H54 (cell line): ENCODE measurements at places on chromosomes 13 and 19.

- peak; percentile 69 for DNase-seq
Measured at GRCh38 chr13:39602614-39603366, at the start of gene LHFPL6. LHFPL6 (minus strand) TSS chr13:39603193.

DNA sequence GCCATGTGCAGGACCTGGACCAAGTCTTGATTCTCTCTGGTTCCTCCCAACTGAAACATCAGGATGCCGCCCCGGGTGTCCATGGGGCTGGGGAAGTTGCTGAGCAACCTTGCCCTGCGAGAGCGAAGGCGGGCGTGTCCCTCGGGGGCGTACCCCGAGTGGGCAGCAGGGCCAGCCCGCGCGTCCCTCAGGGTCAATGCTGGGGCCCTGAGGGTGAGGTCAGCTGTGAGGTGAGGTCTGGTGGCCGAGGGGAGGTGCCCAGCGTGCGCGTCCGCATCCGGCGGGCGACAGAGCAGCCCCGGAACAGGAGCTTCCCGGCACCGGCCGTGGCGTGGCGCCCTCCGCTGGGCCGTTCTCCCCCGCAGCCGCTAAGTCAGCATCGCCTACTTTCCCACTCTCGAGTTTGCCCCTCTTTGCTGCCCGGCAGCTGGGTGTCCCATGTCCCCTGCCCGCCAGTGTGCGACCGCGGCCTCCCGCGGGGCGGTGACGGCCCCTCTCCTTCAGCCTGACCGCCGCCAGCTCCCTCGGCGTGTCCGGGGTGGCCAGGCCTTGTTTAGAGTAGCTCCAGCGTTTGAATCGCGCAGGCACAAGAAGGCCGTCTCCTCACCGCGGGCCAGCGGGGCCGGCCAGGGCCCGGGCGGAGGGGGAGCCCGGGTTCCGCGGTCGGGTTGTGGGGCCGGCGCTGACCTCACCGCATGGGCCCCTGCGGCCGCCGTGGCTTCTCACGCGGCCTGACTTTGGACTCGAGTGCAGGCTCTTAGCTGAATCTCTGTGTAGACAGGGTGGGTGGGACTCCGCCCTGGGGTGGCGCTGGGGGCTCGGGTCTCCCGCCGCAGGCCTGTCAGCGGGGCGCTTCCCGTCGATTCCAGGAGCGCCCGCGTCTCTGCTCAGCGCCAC lies 33.0 kb downstream of the GJA3 start:
- no peak for DNase-seq

GRCh38 chr19:21328406-21328805 lies 804 bp downstream of the ZNF708 start:
- DNase-seq = no peak

DNA sequence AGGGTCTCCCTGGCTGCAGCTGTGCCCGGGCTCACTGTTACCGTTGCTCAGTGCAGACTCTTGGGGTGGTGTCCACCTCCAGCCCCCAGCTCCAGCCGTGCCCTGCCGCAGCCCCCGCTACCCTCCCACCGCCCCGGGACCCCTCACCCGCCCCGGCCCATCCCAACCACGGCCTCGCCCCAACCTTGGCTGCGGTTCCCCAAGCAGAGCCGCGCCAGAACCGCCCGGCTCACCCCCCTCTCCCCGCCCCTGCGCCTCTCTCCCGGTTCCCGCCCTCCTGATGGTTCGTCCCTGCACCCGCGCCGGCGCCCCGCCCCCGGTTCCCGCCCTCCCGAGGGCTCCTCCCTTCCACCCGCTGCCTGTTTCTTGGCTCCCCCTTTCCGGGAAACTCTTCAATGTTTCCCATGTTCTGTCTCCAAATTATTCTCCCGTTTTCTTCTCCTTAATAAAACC lies 40.3 kb downstream of the ANKRD10 start:
- DNase-seq = peak; percentile 97

DNA sequence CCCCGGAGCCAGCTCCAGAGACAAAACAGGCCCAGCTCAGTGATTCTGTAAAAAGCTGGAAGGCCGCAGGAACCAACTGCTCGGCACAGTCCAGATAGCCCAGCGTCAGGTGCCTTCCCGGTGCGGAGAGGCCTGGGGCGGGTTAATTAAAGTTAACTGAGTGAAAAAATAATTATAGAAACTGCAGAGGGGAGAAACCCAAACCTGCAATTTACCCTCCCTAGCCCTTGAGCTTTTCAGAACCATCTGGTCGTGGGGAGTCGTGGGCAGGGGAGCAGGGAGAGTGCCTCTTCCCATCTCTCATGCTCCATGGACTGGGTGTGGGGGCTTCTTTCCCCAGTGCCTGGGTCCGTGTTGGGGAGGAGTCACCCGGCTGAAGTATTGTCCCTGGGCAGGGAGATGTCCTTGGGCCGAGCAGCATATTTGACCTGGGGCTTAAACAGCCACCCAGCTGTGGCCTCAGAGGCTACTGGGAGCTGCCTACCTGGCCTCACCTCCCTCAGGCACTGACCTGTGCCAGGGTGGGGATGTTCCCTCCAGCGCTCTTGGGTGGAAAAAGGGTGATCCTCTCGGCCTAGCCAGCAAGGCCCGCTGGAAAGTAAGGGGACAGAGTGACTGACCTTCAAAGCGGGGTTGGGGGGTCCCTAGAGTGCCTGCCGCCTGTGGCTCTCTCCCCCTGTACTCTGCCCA lies 65.9 kb downstream of the CHST8 start:
- DNase-seq = no peak

- no peak for DNase-seq
Measured at GRCh38 chr13:74825152-74825937, 656.6 kb downstream of the TBC1D4 start.

DNA sequence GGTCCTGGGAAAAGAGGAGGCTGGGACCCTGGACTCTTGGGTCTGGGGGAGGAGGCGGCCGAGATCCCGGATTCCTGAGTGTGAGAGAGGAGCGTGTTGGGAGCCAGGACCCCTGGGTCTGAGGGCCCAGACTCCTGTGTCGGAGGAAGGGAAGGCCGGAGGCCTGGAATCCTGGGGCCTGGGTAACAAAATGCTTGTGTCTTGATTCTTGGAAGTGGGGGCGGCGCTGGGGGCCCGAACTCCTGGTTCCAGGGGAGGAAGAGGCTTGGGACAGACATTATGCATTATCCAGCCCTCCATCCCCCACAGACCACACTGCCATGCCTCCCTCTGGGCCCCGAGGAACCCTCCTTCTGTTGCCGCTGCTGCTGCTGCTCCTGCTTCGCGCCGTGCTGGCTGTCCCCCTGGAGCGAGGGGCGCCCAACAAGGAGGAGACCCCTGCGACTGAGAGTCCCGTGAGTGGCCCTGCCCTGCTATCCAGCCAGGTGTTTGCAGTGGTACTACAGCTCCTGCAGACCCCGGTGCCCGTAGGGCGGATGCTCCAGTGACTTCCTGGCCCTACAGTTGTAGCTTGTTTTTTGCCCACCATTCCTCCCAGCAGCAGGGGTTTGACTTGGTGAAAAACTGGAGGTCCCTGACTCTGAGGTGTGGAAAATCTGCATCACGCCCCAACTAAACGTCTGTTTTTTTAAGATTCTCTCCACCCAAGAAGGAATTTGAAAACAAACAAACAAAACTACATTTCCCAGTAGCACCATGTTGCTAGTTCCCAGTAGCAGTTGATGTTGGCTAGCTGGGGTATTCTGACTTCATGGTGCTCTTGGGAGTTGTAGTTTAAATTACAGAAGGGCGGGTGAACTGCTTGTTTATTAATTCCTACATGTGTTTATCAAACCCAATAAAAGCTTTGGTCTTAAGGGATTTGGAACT lies 630 bp downstream of the NUCB1 start:
- DNase-seq = no peak

DNA sequence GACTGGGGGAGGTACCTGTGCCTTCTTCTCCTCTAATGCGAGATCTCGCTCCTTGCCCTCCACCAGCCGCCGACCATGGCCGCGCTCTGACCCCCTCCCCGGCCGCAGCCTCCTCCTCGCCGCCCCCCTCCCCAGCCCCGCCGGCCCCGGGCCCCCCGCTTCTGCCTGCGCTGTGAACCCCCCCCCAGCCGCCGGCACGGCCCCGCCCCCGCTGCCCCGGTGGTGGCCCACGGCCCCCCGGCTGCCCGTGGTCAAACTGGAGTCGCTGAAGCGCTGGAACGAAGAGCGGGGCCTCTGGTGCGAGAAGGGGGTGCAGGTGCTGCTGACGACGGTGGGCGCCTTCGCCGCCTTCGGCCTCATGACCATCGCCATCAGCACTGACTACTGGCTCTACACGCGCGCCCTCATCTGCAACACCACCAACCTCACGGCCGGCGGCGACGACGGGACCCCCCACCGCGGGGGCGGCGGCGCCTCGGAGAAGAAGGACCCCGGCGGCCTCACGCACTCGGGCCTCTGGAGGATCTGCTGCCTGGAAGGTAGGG lies at the start of gene CACNG8:
TSS of gene CACNG8 (plus strand) at position 51 of the 545 bp plus-strand sequence.
- no peak for DNase-seq

GRCh38 chr13:60417734-60418133 lies 20.7 kb downstream of the TDRD3 start:
- no peak for DNase-seq

DNA sequence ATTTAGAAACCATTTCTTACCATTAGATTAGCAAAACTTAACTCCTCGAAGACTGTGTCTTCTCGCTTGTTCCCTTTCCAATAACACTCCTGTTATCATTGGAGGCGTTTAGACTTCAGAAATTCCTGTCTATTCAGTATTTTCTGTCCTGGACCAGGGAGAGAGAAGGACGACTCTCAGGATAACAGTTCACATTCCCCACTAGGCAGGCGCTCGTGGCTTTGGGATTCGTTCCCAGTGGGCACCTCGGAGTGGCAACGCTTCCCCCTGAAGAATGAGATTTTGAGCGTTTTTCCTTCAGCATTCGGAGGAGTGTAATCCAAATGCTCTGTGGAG lies 429 bp upstream of the ZNF225 start:
- DNase-seq = no peak

- DNase-seq = peak; percentile 49
Measured at GRCh38 chr13:95296326-95296925, 4.8 kb downstream of the ABCC4 start.

- no peak for DNase-seq
Measured at GRCh38 chr19:5036698-5037563, 68.0 kb downstream of the KDM4B start.

DNA sequence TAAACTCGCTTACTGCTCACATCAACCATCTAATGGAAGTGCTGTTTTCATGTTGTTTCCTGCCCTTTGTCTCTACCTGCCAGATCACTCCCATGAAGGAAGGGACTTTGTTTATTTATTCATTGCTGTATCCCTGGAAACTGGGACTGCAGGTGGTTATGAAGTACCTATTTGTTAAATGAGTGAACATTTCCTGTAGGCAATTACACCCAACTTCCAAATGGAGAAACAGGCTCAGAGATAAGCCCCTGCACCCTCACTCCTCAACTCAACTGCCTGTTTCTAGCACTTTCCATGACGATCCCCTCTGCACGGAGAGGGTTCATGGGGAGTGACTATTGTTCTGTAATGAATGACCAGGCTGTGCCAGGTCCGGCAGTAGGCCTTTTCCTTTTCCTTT lies 1.9 kb upstream of the SELENOW start:
- DNase-seq = no peak

DNA sequence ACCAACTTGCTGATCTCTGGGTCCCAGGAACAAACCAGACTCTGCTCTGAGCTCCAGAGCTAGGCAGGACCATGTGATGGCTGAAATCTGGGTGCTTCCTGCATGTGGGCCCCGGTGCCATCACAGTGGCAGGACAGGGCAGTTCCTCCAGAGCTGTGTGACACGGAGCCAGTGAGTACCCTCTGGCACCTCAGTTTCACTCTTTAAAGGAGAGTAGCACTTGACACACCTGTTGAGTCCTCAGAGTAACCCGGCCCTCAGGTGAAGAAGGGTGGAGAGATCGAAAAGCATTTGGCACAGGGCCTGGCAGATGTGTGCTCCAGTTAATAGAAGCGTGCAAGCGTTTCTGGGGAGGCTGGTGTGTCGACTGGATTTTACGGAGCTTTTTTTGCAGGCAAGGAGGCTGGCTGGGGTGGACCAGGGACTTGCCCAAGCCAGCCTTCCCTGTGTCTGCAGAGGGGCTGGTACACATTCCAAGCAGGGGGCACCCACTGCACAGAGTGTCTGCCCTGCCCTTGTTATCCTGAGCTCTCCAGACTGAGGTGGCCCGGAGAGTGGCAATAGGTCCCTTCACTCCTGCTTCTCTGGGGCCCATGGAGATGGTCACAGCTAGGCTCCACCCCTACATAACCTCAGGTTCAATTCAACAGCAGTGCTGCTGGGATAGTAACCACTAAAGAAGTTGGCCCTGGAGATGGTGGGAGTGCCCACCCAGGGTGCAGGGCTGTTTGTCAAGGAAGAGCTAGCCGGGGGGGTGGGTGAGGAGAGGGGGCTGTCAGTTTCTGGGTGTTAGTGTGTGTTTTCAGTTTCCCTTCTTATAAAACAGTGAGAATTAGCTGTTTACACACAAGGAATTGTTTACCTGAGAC lies 8.3 kb downstream of the RPS19 start:
- DNase-seq = no peak

GRCh38 chr13:50611117-50611781 lies 232.2 kb downstream of the DLEU7 start:
- no peak for DNase-seq

GRCh38 chr19:10004617-10005016 lies 5.7 kb downstream of the COL5A3 start:
- DNase-seq = no peak

DNA sequence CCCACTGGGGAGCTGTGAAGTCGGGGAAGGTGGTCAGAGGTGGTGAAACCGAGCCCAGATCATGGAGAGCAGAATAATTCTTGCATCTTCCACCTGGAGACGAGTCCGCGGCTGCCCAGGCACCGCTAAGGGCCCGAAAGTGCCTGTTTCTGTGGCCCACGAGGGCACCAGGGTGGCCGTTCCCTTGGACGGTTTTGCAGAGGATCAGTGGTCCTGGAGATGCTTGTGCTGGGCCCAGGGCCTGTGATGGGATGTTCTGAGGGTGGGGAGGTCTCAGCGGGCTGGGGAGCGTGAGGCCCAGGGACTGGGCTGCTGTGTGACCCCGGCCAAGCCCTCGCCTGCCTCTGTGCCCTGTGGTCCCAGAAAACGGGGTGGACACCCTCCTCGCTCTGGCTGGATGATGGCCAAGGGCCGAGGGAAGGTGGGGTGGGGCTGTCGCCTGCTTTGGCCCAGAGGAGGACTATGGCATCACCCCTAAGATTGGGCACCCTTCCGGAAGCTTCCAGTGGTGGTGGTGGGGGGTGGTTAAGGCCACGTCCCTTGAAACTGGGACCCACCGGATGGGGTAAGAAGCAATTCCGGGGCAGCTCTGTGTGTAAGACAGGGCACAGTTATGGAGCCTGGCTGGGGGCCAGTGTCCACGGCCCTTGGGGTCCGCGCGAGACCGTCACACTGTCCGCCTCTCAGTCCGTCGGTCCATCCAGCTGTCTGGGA lies 51.3 kb upstream of the NFIC start:
- no peak for DNase-seq

DNA sequence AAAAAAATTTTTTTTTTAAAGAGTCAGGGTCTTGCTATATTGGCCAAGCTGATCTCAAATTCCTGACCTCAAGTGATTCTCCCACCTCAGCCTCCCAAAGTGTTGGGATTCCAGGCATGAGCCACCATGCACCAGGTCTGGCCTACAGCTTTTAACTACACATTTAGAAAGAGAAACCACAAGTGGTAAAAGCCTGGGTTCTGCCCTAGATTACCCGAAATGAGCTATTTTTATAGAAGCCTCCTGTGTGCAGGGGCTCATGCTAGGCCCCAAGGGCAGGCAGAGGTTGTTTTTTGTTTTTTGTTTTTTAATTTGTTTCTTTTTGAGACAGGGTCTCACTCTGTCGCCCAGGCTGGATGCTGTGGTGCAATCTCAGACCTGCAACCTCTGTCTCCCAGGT lies 14.0 kb upstream of the MYADM start:
- no peak for DNase-seq
